ENCODE measurements at places on chromosomes 3 and 15.
A peak's percentile ranks its signal among the peaks of the same experiment; 100 is the strongest.

DNA sequence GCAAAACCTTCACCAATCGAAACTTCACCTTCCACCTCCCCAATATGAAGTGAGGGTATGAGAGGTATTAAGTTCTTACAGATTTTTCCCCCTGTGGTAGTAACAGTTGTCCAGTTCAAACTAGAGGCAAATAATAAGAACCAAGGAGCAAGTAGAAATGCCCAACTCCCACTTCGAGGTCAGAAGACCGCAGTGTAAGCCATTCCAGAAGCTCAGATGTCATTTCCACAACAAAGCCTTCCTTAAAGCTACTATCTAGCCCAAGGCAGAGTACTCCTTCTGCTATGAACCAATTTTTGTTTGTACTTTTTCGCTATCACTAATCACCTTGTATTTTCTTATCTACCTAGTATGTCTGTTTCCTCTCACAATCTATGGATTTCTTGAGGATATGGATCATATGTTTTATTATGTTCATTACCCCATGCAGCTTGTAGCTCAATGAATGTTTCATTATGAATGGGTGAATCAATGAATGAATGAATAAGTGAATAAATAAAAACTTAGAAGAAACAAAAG, 235.7 kb upstream of the KCNMB2 start:
- DNase-seq, result no peak

DNA sequence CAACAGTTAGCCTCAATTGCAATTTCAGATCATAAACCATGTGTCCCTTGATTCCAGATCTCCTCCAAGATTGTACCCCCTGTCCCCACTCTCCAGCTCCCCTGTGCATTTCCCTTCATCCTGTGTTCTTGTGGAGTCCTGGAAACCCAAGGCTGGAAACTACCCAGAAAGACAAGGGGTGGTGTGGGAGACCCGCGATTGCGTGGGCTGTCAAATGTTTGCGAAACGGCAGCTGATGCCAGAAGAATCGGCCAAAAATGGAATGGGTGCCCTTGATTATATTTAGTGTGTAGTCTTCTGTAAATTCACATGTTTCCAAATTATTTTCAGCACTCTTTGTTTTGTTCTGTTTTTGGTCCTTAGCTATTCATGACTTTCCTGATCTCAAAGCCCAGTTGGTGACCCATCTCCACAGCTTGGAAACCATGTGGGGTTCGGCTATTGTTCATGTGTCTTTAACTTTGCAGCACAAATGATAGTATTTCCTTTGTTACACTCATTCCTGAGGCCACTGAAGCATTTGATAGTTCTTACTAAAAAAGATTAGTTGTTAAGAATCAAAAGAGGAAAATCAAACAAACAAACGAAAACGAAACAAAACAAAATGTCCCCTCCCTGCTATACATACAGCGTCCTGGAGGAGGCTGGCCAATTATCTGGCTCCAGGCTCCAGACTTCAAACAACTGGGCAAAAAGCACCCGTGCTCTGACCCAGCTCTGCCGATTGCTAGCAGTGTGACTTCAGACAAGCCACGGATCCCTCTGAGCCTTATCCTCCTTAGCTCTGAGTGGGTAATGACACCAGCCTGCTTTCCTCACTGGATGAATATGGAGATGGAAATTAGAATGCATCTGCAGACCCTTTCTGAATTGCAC, 120.9 kb downstream of the CACNA2D3 start:
- no peak for DNase-seq

DNA sequence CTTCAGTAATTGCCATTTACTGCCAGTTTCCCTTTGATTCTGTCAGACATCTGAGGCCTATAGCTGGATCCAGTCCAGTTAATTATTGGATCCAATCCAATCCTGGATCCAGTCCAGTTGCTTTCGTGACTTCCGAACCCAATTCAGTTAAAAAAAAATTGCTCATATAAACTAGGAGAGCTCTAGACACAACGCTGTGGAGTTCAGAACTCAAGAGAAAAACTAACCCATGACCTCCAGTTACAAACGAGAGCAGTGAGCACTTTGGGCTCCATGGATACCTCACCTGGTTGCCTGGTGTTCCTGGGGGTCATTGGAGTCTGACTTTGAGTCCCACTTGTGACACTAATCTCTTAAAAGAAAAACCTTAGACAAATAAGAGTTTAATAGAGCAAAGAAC, 269.8 kb downstream of the THSD4 start:
- DNase-seq, result no peak

DNA sequence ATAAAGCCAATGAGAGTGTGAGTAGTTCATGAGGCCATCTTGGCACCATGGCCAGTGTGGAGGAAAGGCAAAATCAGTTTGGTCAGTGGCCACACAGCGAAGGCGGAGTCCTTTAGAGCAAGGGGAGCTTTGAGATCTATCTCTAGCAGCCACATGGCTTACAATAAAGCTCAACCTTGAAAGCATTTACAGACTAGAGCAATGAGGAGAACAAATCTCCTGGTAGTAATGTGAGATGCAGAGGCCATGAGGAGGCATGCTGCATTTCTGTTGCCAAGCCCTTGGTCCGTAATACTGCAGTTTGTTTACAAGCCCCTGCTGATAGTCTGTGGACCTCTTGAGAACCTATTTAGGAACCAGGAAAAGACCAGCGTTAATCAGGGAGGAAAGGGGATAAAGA, 381.5 kb upstream of the C2CD4B start:
- peak; percentile 28 for DNase-seq

DNA sequence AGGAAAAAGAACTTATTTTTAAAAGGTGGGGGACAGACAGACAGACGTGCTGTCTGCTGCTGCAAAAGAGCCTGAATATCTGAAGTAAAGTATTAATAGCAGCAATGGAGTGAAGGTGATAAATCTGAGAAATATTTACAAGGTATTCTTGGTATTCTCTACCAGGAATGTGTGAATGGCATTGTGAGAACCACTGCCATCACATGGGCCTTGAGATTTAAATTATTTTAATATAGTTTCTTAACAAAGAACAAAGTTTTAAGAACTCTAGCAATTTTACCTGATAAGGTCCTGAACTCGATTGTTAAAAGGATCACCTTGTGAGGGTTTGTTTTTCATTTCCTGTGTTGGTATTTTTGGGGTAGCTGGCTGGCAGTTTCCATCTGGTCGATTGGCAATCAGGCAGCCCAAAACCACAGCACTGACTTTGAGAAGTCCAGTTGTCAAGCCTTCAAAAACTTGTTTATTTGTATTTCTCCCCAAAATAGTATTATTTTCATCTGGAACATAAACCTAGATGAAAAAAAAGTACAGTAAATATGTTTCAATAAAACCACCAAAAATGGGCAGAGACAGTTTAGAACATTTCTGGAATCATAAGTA, 97.3 kb downstream of the ISL2 start:
- DNase-seq, result no peak

GRCh38 chr3:129233538-129233937, 15.9 kb upstream of the COPG1 start:
- no peak for DNase-seq

DNA sequence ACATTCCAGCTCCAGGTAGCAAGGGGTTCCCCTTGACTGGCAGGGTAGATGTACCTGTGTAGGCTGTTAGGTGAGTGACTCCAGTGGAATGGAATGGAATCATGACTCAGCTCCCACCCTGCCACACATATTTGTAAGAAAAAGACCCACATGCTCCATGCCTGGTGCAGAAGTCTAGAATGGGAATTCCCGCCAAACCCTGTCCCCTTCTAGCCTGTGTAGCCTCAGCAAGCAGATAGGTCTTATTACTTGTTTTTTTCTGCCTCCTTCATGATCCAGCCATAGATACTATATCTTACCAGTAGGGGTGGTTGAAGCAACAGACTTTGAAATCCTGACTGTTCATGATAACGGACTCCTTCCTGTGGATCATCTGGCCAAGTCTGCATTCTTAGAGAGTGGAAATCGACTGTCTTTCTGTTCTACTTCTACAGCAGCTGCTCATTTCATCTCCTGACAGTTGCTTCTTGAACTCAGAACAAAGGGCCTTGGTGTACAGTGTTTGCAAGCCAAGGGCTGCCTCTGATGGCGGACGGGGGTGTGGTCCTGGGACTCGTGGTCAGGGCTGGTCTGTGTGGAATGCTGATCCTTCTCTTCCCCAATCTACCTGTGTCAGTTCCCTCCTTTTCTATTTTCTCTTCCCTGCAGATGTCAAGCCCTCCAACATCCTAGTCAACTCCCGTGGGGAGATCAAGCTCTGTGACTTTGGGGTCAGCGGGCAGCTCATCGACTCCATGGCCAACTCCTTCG, 16.3 kb downstream of the SNAPC5 start:
- no peak for DNase-seq

DNA sequence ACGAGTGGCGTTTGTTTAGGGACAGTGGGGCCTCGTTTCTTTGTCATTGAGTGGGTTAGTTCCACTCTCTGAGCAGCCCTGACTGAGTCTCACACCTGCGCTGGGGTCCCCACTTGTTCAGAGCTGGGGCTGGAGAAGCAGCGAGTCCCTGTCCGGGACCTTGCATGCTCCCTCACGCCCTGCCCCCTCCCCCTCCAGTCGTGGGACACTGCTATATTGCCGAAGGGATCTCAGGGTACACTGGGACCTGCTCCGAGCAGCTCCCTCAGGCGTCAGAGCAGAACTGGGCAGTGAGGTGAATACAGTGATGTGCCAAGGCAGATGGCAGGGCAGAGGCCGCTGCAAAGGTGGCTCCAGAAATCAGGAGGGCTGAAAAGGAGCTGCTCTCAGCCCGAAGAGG, 59.9 kb upstream of the KLF13 start:
- no peak for DNase-seq

- no peak for DNase-seq
Observed at GRCh38 chr15:43505738-43506137, 11.7 kb upstream of the MAP1A start.

DNA sequence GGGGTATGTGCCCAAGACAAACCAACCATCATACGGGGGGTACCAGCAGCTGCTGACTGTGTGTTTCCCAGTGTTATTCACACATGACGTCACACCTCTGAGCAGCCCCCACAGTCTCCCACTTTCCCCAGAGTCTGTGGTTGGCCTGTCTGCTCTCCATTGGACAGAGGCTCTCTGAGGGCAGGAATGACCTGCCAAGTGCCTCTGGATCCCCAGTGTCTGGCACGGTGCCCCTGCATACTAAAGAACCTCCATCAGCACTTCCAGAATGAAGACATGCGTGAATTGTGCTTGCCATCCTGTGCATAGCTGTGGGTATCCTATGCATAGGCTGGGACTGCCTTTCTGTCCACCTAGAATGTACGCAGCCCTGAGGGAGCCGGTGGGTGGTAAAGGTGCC, 3.5 kb upstream of the CCDC9B start:
- no peak for DNase-seq

Measured in WERI-Rb-1 (cell line).